ENCODE measurements at places on chromosomes 4 and X.

DNA sequence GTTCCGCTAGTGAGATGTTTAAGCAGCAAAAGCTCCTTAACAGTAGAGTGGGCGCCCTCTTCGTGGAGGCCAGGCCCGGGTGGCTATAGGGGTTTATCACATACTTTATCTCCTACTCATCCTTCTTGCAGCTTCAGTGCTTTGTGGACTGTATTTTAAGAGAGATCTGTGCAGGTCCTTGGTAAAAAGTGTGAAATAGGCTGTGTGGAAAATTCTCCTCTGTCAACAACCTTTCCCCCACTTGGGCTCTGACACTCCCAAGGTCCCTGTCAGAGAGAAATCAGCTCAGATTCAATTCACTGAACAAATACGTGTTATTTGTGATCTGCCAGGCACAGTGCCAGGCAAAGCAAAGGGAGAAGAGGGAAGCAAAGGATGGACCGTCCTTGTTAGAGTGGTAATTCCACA lies 214.3 kb upstream of the PPARGC1A start:
- no peak for DNase-seq

DNA sequence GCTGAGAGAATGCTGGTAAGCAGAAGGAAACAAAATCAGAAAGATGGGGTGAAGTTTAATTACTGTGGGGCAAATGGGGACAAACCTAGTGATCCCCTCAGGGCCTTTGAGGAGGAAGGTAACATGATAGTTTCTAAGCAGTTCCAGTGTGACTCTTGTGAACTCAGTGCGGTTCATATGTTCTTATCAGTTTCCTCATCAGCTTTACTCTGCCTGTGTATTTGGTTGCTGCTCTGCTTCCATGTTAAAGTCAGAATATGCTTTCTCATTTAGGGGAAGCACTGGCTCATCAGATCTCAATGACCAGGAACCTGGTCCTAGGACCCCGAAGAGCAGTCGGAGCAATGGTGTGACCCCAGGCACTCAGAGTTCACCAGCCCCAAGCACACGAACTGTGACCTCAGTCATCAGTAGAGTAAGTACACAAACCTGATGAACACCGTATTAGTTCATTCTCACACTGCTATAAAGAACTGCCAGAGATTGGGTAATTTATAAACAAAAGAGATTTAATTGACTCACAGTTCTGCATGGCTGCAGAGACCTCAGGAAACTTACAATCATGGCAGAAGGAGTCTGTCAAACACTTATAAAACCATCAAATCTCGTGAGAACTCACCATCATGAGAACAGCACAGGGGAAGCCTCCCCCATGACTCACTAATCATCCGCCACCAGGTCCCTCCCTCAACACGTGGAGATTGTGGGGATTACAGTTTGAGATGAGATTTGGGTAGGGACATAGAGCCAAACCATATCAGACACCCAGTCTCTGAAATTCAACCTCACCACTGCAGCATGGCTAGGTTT lies 83.0 kb downstream of the SYTL5 start:
- DNase-seq: no peak

DNA sequence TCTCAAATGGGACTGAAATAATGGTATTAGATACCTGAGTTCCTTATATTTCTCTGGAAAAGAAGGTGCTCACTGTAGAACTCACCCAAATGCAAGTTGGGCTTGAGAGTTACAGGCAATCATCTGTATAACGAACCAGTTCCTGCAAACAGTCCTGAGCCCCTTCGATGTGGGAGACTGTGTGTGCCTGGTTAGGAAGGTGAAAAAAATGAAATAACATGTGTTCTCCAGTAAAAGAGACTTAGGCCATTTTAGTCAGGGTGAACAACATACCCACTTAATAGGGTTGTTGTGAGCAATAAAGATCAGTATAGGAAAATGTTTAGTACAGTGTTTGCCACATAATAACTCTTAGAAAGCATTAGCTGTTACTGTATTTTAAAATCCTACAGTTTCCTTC lies 23.4 kb downstream of the STIM2 start:
- no peak for DNase-seq

GRCh38 chr4:145805490-145805889 lies 125.5 kb downstream of the C4orf51 start:
- DNase-seq: no peak

- no peak for DNase-seq
Observed at GRCh38 chr4:119873794-119874325, 192.8 kb downstream of the MAD2L1 start.

GRCh38 chr4:8779490-8779932 lies 92.1 kb downstream of the HMX1 start:
- no peak for DNase-seq

- no peak for DNase-seq
Observed at GRCh38 chr4:168751263-168752225, 254.7 kb downstream of the PALLD start.

- no peak for DNase-seq
Observed at GRCh38 chrX:56795309-56795868, 66.3 kb downstream of the NBDY start.

DNA sequence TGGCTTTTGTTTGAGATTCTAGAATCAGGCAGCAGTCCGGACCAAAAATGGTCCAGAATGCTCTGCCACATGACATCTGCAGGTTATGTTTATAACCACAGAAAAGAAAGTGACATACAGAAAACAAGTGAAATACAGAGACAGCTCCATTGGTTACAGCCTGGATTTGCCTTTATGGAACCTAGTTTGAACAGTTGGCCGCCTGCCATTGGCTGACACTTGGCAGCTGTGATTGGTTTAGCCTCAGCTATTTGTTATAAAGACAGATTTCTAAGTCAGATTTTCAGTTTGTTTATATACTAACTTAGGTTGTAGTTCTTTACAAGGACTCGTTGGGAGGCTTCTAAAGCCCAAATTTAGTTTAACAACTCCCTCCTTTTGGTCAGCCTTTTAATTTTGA lies 40.8 kb upstream of the IL9R start:
- no peak for DNase-seq

GRCh38 chrX:154419688-154420401 lies 8.5 kb downstream of the TAFAZZIN start:
- DNase-seq: no peak

DNA sequence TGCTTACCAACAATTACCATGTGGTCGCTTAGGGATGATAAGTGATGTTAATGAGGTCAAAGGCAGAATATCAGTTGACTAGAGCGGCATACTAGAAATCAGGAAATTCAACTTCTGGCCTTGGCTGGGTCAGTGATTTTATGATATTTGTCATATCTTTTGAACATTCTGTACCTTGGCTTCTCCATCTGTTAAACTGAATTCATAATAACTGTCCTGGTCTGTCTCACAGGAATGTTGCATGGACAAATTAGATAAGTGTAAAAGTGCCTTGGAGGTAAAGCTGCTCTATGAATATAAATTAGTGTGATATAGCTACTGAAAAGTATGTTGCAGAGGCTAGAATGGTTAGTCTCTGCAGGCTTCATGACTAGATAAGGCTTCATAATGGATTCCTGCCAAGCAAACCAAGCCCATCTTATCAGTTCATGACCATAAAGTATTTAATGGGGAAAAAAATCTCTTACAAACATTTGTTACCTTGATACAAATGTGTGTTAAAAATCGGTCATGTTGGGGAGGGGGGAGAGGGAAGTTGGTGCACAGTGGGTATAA lies 104.6 kb upstream of the BMPR1B start:
- no peak for DNase-seq

- DNase-seq: no peak
Observed at GRCh38 chr4:60562334-60562733, 637.8 kb upstream of the ADGRL3 start.

DNA sequence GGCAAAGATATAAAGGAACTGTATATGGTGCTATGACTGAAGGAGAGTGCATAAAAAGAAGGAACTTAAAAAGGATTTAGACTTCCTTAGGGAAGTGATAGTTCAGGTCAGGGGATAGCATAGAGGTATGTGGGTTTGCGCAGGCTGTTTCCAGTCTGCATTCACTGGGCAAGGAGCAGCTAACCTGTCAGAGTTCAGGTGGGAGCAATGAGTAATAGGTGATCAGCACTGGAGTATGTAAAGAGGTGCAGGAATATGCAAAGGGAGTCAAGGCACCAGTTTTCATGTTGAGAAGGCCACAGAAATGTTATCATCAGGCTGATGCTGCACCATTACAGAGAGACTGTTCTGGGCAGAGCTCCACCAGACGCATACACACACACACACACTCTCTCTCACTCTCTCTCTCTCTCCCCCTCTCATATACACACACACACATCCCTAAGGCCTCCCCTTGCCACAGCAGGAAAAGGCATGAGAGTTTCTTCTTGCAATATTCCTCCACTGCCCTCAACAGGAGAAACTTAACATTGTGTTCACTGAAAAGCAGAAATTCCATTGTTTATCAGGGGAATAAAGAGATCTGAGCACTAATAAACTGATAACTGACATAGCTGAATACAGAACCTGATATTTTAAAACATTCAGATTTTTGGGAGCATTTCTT lies 256.4 kb upstream of the GRID2 start:
- DNase-seq: no peak

- no peak for DNase-seq
Observed at GRCh38 chrX:118585296-118585695, 89.7 kb downstream of the DOCK11 start.

GRCh38 chr4:155705664-155706063 lies 39.0 kb downstream of the GUCY1A1 start:
- no peak for DNase-seq

GRCh38 chr4:151555151-151555945 lies 146.4 kb downstream of the FHIP1A start:
- no peak for DNase-seq

DNA sequence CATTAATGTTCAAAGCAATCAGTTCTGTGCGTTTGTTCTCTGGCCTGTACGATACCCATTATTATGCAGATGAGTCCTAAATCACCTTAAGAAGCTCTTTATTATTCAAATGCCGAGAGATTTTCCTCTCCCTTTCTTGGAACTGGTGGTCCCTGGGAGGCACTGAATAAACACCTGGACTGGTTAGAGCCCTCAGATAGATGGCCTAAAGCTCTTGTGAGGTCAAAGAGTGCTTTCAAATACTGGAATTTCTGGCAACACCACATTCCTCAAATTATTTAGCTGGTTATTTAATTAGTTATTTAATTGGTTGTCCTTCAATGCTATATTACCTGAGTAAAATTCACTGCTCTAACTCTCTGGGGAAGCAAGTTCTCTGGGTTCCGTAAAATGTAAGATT lies 3.0 kb downstream of the ARHGEF38 start:
- DNase-seq: no peak

DNA sequence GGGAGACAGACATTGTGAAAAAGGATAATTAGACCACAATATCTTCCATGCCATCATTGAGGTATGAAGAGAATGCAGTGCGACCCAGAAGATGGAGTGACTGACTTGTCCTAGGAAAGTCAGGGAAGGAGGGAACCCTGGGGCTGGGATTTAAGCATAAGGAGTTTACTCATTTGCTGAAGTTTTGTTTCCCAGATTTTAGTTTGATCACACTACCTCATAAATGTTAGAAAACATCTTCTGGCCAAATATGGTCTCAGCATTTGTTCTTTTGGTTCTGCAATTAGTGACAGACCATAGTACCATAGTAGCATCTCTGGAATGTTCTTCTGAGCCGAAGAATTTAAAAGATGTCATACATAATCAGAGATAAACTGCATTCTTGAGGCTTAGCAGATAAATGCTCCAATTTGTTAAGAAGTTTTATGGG lies 96.5 kb upstream of the PGRMC2 start:
- no peak for DNase-seq

- DNase-seq: no peak
Observed at GRCh38 chr4:118296729-118297128, 56.1 kb downstream of the PRSS12 start.

DNA sequence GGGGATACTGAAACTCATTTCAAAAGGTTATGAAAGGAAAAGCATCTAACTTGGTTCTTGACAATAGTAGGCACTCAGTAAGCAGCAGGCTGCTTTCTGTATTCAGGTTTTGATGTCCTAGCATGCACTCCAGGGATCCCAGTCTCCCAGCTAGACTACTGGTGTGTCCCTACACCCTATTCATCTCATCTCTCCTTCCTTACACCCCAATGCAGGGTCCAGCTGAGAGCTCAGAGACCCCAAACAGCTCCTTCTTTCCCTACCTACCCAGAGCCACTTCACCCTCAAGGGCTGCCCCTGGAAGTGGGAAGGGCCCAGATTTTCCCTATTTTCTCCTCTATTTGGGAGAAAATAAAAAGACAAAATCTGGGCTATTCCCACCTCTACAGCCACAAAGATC lies 1.6 kb upstream of the EFNB1 start:
- DNase-seq: no peak

DNA sequence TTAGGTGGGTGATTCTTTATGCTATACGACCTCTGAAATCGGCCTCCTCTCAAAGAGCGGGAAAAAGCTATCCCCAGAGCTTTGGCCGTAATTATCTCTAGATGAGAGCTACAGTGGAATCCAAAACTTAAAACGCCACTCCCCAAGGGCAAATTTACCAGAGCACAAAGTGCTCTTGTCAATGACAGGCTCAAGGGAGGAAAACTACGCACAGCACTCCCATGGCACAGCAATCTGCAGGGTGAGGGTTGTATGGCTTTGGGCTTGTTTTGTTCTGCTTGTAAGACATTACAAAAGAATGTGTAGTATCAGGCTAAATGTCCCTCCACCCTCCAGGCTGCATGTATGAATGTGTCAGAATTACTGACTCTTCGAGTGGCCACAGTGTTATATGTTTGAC lies 44.0 kb downstream of the ARHGEF6 start:
- no peak for DNase-seq

GRCh38 chr4:54217642-54218495 lies 11.2 kb upstream of the PDGFRA start:
- peak; percentile 62 for DNase-seq

DNA sequence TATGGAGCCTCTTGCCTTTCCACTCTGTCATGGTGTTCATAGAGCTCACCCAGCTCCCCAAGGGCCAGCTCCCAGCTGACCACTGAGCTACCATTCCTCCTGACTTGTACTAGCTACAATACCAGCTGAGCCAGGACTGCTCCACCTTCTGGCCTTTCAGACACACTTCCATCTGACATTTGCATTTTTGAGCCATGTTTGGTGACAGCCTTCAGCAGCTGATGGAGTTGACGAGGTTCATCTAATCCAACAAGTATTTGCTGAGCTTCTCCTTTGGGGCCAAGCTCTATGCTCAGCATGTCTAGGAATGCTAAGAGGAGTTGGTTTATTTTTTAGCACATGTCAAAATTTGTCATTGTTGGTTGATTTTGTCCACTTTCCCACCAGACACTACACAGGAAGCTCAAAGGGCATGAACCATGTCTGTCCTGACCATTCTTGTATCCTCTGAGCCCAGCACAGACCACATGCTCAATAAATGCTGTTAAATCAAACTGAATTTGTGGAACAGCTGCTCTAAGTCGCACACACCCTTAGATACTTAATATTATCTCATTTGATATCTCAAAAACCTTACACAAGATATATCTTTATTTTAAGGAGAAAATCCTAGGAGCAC lies 142.6 kb upstream of the PPARGC1A start:
- no peak for DNase-seq

GRCh38 chr4:166903408-166903807 lies 330.9 kb downstream of the SPOCK3 start:
- DNase-seq: no peak

- no peak for DNase-seq
Observed at GRCh38 chrX:70421618-70422017, 1.5 kb upstream of the GDPD2 start.

- no peak for DNase-seq
Observed at GRCh38 chrX:94400488-94400887, 726.5 kb downstream of the FAM133A start.

Measured in D721Med (cell line).